ENCODE measurements at places on chromosomes 7 and 10.

GRCh38 chr7:116663744-116664143 is 8.3 kb upstream of the MET start:
- DNase-seq: no peak

GRCh38 chr10:107544706-107545520 is 380.4 kb upstream of the SORCS1 start:
- no peak for DNase-seq

- no peak for DNase-seq
These were observed 190.3 kb downstream of the DNAJB6 start for GRCh38 chr7:157526913-157527634.

DNA sequence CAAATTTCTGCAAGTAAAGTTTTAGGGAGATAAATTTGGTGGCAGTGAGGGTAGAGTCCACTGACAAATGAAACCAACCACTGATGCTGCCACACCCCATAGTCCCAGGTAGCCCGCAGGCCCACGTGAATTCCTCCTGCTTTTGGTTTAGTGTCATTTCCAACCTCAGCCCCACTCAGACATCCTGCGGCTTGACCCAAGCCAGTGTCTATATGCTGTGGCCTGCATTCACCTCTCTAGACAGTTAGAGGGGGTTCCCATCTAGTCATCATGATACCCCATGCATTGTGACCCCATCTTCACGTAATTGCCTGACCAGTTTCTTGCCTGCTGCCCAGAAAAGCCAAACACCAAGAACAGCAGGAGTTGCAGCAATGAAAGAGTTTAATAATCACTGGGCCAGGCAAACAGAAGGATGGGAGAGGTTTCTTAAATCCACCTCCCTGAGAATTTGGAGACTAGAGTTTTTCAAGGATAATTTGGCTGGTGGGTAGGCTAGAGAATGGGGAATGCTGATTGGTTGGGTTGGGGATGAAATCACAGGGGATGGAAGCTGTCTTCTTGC is 332.0 kb upstream of the GALNT17 start:
- no peak for DNase-seq

DNA sequence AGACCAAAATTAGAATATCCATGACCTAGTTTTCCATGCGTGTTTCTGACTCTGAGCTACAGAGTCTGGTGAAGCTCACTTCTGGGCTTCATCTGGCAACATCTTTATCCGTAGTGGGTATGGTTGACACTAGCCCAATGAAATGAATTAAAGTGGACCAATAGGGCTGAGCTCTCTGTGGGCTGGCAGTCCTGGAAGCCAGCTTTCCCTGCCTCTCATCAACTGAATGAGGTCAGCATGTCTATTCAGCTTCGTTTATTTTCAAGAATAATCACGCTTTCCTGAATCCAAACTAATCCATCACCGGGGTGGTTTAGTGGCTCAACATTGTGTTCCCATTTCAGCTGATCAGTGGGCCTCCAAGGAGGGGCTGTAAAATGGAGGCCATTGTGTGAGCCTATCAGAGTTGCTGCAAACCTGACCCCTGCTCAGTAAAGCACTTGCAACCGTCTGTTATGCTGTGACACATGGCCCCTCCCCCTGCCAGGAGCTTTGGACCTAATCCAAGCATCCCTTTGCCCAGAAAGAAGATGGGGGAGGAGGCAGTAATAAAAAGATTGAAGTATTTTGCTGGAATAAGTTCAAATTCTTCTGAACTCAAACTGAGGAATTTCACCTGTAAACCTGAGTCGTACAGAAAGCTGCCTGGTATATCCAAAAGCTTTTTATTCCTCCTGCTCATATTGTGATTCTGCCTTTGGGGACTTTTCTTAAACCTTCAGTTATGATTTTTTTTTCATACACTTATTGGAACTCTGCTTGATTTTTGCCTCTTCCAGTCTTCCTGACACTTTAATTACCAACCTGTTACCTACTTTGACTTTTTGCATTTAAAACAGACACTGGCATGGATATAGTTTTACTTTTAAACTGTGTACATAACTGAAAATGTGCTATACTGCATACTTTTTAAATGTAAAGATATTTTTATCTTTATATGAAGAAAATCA is 35.5 kb downstream of the CAV1 start:
- DNase-seq: no peak

DNA sequence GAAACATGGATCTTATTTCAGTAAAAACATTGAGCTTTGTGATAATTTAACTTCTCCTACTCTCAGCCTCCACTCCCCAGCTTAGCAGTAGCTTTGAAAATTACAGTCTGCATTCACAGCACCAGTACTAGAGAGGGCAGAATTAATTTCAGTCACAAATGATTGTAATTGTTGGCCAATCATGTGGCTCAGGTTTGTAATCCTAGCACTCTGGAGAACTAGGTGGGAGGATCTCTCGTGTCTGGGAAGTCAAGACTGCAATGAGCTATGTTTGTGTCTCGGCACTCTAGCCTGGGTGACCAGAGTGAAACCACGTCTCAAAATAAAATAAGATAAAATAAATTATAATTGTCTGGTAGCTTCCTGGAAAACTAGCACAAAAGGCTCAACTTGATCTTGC is 620.9 kb downstream of the TNS3 start:
- no peak for DNase-seq

- DNase-seq: no peak
These were observed 33.1 kb downstream of the STAMBPL1 start for GRCh38 chr10:88913127-88913526.

DNA sequence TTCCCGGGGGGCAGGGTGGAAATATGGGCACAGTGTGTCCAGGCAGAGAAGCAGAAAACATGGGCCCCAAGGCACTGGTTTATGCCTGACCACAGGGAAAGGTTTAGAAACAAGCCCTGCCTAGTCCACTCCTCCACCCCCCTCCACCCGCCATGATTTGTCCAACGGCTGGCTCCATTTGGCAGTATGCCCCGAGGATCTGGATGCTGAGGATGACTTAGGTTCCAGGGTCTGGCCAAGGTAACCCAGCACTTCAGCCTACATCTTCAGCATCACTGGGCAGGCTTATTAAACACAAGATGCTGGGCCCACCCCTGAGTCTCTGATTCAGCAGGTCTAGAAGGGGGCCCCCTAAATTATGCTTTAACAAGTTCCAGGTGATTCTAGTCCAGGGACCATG is 121.9 kb downstream of the RALA start:
- DNase-seq: no peak

DNA sequence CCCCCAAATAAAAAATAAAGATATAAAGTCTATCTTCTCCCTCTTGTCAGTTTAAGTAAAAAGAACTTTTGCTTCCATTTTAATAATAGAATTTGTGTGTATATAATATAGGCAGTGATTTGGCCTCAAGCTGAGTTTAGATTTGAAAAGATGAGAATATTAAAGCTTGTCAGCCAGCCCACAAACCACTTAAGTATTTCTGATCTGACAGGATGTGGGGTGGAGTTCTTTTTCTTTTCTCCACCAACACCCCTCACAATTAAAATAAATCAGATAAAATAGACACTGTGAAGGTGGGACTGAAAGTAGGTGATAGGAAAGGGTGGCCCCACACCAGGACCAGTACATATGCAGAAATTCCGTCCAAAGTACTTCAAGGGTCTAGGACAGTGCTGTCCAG is 714.1 kb downstream of the AUTS2 start:
- DNase-seq: no peak

- DNase-seq: no peak
These were observed 553.3 kb downstream of the MDFIC start for GRCh38 chr7:115475206-115475605.

All from activated CD4-positive, alpha-beta T cell treated with anti-CD3 and anti-CD28 coated beads, Interleukin-2, amount 50 U/mL, for 4 hours (primary cell).